ENCODE measurements at places on chromosomes 4 and X.

DNA sequence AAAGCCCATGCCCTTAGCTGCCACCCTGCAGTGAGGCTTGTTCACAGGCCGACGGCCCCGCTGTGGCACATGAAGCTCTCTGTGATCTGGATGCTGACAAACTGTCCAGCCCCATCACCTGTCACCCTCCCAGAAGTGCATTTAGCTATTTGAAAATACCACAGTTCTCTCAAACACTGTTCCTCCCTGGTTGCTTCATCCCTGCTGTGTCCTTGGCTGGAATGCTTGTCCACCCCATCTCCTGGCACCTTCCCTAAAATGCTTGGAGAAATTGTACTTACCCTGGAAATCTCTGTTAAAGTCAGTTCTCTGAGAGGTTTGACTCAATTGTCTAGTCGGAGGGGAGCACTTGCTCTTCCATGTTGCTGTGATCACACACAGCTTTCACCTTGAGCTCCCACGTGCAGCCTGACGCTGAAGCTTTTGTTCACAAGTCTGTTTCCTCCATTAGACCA is 10.1 kb downstream of the SYNPO2 start:
- DNase-seq, result no peak

GRCh38 chr4:109665783-109666485 is 37.3 kb downstream of the CASP6 start:
- DNase-seq, result no peak

GRCh38 chr4:170627418-170627817 is 537.7 kb upstream of the AADAT start:
- no peak for DNase-seq

- no peak for DNase-seq
Measured at GRCh38 chr4:116881077-116881476, 204.3 kb downstream of the TRAM1L1 start.

- no peak for DNase-seq
Measured at GRCh38 chrX:22122510-22122909, 90.4 kb downstream of the PHEX start.

DNA sequence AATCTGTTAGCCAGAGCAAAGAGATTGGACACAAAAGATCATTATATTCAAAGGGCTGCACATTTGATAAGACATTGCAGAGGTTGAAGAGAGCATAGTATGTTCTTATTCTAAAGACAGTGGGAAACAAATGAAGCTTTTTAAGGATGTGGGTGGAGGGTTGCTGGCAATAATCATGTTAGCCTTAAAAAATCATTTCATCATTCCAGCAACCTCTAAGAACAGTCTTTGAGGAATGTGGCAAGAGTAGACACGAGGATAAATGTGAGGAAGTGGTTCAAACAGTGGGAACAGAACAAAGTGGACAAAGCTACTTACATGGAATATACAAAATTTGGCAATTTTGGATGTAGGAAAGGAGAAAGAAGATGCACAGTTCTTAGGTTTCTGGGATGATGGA is 167.3 kb upstream of the SPRY1 start:
- DNase-seq, result no peak

DNA sequence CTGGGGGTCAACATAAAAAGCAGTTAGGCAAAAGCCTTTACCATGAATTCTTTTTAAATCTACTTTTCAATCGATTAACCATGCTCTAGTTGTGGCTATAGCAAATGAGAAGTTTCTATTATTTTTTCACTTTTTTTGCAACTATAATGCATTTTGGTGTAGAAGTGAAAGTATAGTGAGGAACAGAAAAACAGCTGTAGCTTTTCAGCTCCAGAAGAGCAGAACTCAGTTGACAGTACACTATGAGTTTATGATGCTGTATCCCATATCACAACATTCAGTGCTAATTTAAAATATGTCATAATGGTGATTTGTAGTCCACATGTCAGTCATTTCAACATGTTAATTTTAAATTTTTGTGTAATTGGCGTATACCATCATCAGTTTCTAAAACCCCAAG is 8.7 kb upstream of the MUC7 start:
- DNase-seq, result no peak

- no peak for DNase-seq
Measured at GRCh38 chr4:89765528-89765927, 71.4 kb downstream of the SNCA start.

GRCh38 chrX:20056704-20057103 is 60.0 kb downstream of the MAP7D2 start:
- no peak for DNase-seq

DNA sequence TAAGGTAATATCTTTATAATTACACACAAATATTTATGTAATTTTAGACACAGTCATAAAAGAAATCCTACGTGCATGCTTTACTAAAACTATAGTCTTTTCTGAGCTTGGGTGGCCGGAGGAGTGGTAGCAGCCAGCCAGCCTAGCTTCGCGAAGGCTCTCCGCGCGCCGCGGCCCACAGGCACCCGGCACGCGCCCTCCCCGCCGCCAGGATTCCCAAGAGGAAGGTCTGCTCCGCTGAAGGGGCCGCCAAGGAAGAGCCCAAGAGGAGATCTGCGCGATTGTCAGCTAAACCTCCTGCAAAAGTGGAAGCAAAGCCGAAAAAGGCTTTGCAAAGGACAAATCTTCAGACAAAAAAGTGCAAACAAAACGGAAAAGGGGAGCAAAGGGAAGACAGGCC is 8.7 kb upstream of the PJA1 start:
- DNase-seq, result no peak

GRCh38 chr4:101191302-101192098 is 155.8 kb downstream of the PPP3CA start:
- no peak for DNase-seq

GRCh38 chrX:38943120-38943519 is 141.9 kb downstream of the MID1IP1 start:
- no peak for DNase-seq

GRCh38 chr4:71713611-71714203 is 70.2 kb downstream of the GC start:
- DNase-seq, result no peak

GRCh38 chr4:143353797-143354196 is 17.1 kb downstream of the GAB1 start:
- no peak for DNase-seq

- DNase-seq, result no peak
Measured at GRCh38 chr4:144894573-144894972, 203.4 kb downstream of the ANAPC10 start.

DNA sequence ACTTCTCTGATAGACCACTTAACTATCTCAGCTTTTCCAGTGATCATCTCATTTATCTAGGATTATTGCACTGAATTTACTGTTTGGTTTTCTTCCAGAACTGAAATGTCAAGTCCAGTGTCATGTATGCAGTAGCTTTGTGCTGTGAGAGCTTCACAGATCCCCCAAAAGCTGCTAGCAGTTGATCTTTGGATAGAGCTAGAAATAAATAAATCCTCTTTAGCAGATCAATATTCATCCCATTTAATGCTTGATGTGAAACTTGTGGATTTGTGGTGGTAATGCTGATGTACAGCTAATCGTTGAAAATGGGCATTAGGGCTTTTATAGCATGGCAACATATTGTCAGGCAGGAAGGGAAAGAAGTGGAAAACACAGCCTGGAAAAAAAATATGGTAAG is 509.6 kb upstream of the FAM241A start:
- no peak for DNase-seq

DNA sequence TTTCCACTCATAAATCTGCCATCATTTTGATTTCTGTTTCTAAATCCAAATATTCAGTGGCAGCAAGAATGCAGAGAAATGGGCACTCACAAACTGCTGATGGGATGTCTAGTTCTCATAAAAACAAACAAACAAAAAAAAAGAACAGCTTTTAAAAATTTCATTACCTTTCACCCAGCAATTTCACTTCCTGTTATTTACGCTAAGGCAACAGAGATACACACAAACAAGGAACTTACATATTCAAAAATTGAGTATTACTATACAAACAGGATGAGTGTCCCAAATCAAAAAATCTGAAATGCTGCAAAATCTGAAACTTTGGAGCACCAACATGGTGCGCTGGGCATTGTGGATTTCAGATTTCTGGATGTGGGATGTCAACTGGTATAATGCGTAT is 36.4 kb downstream of the FAT1 start:
- DNase-seq, result no peak

- DNase-seq, result no peak
Measured at GRCh38 chrX:133269168-133269567, 51.0 kb upstream of the TFDP3 start.

GRCh38 chr4:118823471-118823870 is 12.5 kb downstream of the SEC24D start:
- no peak for DNase-seq

DNA sequence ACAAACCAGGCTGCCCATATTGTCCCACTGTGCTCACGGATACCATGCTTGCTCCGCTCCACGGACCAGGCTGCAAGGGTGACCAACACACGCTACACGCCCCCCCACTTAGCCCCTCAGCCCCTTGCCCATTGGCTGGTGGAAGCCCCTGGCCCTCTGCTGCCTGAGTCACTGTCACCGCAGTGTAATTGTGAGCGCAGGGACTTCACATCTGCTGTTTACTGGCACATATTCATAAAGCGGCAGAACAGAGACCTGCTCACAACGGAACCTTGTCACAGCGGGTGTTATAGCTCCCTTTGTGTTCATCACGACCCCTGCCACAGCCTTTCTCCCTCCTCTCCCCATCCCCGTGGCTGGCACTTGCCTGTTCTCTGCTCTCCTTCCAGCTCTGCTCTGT is 83.7 kb downstream of the PSAPL1 start:
- DNase-seq, result no peak

- no peak for DNase-seq
Measured at GRCh38 chr4:16106956-16107355, 23.1 kb upstream of the PROM1 start.
